Activated CD8-positive, alpha-beta T cell treated with anti-CD3 and anti-CD28 coated beads, Interleukin-2, amount 10 ng/mL, durations not matched to agents 7 days and 5 days (primary cell): ENCODE measurements at places on chromosomes 11 and 22.

DNA sequence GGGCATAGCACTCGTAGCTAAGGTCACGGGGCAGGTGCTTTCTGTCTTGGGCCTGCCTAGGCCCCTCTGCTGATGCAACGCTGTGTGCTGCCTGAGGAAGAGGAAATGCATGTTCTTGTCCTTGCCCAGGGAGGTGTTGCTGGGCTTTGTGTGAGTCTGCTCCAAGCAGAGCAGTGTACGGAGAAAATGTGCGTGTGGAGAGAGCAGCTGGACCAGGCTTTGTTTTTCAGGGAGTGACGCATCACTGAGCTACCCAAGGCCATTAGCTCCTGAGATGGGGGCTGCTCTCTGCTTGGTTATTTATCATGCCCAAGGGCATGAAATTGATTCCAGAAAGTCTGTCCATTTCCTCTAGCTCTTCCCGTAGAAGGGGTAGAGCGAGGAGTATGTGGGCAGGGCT is 82.9 kb upstream of the THY1 start:
- DNase-seq, result no peak
- H3K4me1 ChIP-seq, result no peaks in the 10 kb centered on the region
- no peaks in the 10 kb centered on the region for H3K27me3 ChIP-seq
- H3K27ac ChIP-seq, result no peak overlapping the region
- no peaks in the 10 kb centered on the region for H3K36me3 ChIP-seq

DNA sequence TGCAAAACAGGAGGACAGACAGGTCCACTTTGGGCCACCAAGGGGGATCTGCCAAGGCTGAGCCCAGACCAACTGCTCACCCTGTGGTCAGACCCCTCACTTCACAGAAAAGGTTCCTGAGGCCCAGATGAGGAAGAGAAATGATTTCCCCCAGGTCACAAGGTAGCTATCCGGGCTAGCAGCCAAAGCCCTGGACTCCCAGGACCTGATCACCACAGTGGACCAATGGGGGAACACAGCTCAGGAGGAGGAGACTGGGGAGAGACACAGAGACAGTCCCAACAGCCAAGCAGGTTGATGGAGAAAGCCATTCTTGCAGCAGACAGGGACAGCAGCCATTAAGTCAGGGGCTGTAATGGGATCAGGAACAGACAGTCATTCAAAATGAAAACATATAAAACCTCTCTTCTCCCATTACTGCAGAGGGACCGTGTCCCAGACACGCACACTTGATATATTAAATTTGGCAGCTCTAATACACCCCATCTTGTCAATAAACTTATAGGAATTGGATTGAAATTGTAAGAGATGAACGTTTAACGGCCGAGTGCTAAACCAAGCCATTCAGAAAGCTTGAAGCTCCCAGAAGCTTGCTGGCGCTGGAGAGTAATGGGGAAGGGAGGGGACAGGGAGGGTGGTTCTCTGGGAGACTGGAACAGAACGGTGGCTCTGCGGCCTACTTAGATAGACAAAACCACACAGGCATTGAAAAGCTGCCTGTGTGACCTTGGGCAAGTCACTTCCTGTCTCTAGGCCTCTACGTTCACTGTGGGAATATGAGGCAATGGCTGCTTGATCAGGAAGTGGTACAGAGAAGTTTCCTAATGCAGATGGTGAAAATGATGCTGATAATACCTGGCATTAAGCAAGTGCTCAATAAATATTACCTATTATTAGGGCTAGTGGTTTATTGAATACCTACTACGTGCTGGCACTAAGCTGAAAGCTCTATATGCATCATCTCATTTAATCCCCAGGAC is 16.0 kb downstream of the ZMAT5 start:
- DNase-seq, result peak; percentile 61
- peak overlapping the region; percentile 88 for H3K27ac ChIP-seq
- no peak overlapping the region for H3K4me3 ChIP-seq
- peaks cover 30% of the 10 kb centered on the region for H3K4me1 ChIP-seq
- no peaks in the 10 kb centered on the region for H3K27me3 ChIP-seq

GRCh38 chr11:4665424-4665823 is 21.6 kb downstream of the OR51E1 start:
- H3K4me1 ChIP-seq, result no peaks in the 10 kb centered on the region
- H3K27me3 ChIP-seq, result peaks cover 2% of the 10 kb centered on the region
- H3K36me3 ChIP-seq, result no peaks in the 10 kb centered on the region
- no peak for DNase-seq
- H3K4me3 ChIP-seq, result no peak overlapping the region
- no peak overlapping the region for H3K27ac ChIP-seq

- no peak overlapping the region for H3K27ac ChIP-seq
- peaks cover 19% of the 10 kb centered on the region for H3K27me3 ChIP-seq
- DNase-seq, result no peak
- H3K36me3 ChIP-seq, result no peaks in the 10 kb centered on the region
Measured at GRCh38 chr11:60950024-60950423, 2.0 kb downstream of the SLC15A3 start.

DNA sequence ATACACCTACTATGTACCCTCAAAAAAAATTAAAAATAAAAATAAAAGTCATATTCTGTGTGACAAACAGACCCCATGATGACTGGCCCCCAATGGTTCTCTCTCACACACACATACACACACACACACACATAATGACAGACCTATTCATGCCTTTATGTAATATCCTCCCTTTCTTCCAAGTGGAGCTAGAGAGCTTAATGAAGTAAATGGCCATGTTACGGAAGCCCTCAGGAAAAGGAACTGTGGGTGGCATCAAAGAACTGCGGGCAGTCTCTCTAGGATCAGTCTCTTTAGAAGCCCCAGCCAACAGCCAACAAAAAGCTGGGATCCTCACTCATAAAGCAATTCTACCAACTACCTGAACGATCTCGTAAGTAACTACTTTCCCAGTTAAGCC is 125.5 kb downstream of the SIK3 start:
- no peak overlapping the region for H3K4me3 ChIP-seq
- no peak for DNase-seq
- H3K4me1 ChIP-seq, result no peaks in the 10 kb centered on the region

GRCh38 chr11:115550291-115551059 is 46.3 kb upstream of the CADM1 start:
- H3K4me1 ChIP-seq, result no peaks in the 10 kb centered on the region
- DNase-seq, result no peak
- no peak overlapping the region for H3K4me3 ChIP-seq
- no peaks in the 10 kb centered on the region for H3K36me3 ChIP-seq

DNA sequence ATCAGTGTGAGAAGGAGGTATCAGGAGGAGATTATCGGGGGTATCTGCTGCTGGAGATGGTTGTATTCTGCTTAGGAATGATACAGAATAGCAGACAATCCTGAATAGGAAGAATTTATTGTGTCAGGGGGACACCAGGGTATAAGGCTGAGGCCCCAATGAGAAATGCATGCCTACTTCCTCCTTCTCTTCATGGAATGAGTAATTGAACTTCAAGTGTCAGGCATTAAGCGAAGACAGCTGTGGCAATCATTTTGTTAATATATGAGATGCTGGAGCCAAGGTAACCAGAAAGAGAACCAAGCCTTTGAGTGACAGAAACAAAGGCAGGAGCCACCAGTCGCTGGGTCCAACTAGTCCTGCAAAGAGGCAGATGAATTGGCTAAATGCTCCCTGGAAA is 49.1 kb downstream of the KIRREL3 start:
- H3K27ac ChIP-seq, result no peak overlapping the region
- no peaks in the 10 kb centered on the region for H3K4me1 ChIP-seq
- H3K27me3 ChIP-seq, result no peaks in the 10 kb centered on the region
- H3K36me3 ChIP-seq, result no peaks in the 10 kb centered on the region
- DNase-seq, result no peak
